Natural killer cell treated with Interleukin-12 subunit alpha and Interleukin-12 subunit beta and Interleukin-15 and Interleukin-18, amount 100 ng/mL, for 72 hours (primary cell): ENCODE measurements at places on chromosomes 7 and 10. TPM values are rescaled to one million over a fixed set of nuclear protein-coding genes. Genes with fewer than 3 reads are reported as not detected.
A peak's percentile ranks its signal among the peaks of the same experiment; 100 is the strongest.

The LLCFC1 gene
- total RNA-seq: not detected

- no peak for DNase-seq
- H3K27ac ChIP-seq: no peak overlapping the region
- no peak overlapping the region for H3K4me3 ChIP-seq
- H3K4me1 ChIP-seq: no peaks in the 10 kb centered on the region
Observed at GRCh38 chr7:152752200-152752912, 7.2 kb upstream of the ACTR3B start.

- no peak for DNase-seq
- peaks cover 6% of the 10 kb centered on the region for H3K36me3 ChIP-seq
- peaks cover 32% of the 10 kb centered on the region for H3K27me3 ChIP-seq
- no peak overlapping the region for H3K4me3 ChIP-seq
- H3K4me1 ChIP-seq: no peaks in the 10 kb centered on the region
Observed at GRCh38 chr10:49552277-49552676, 13.4 kb upstream of the ERCC6 start.

- no peak overlapping the region for H3K4me3 ChIP-seq
- no peaks in the 10 kb centered on the region for H3K36me3 ChIP-seq
- no peak for DNase-seq
- peaks cover 14% of the 10 kb centered on the region for H3K27me3 ChIP-seq
- no peak overlapping the region for H3K27ac ChIP-seq
- no peaks in the 10 kb centered on the region for H3K4me1 ChIP-seq
Observed at GRCh38 chr10:44068716-44069482, 316.0 kb downstream of the CXCL12 start.

The FAM180A gene
- not detected for total RNA-seq

GRCh38 chr10:35998026-35998425, 355.9 kb upstream of the FZD8 start:
- no peaks in the 10 kb centered on the region for H3K4me1 ChIP-seq
- DNase-seq: no peak
- no peaks in the 10 kb centered on the region for H3K27me3 ChIP-seq
- H3K36me3 ChIP-seq: no peaks in the 10 kb centered on the region
- H3K27ac ChIP-seq: no peak overlapping the region

- H3K4me3 ChIP-seq: no peak overlapping the region
- DNase-seq: no peak
- no peaks in the 10 kb centered on the region for H3K36me3 ChIP-seq
- H3K27me3 ChIP-seq: no peaks in the 10 kb centered on the region
- peaks cover 8% of the 10 kb centered on the region for H3K4me1 ChIP-seq
- no peak overlapping the region for H3K27ac ChIP-seq
Observed at GRCh38 chr7:117034851-117035464, 81.7 kb downstream of the ST7 start.

The CALHM3 gene
- not detected for total RNA-seq

The DPCD gene
- total RNA-seq: 11.2 TPM

- no peaks in the 10 kb centered on the region for H3K4me1 ChIP-seq
- DNase-seq: no peak
- H3K4me3 ChIP-seq: no peak overlapping the region
Observed at GRCh38 chr10:44689368-44689767, 221.8 kb upstream of the TMEM72 start.

DNA sequence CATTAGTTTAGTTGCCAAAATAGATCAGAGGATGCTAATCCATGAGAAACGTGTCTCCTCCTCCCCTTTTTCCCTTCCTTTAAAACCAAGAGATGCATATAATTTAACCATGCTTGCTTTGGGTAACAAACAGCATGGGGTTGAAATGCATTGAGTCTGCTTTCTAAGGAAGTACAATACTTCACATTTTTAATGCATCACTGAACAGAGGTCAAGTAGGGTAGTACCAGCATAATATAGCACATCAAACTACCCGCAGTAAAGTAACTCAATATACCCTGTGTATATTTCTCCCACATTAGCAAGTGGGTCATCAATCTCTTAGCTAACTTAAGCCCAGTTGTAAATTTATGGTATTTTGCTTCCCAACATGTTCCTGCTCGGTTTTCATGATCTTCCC, 239.3 kb upstream of the SEMA3C start:
- peaks cover 5% of the 10 kb centered on the region for H3K36me3 ChIP-seq
- no peak overlapping the region for H3K27ac ChIP-seq
- DNase-seq: no peak
- H3K27me3 ChIP-seq: no peaks in the 10 kb centered on the region

- DNase-seq: no peak
- no peak overlapping the region for H3K4me3 ChIP-seq
- no peaks in the 10 kb centered on the region for H3K27me3 ChIP-seq
- H3K4me1 ChIP-seq: no peaks in the 10 kb centered on the region
Observed at GRCh38 chr10:81814842-81815241, 60.2 kb upstream of the NRG3 start.

- no peaks in the 10 kb centered on the region for H3K27me3 ChIP-seq
- peaks cover 15% of the 10 kb centered on the region for H3K4me1 ChIP-seq
- H3K36me3 ChIP-seq: no peaks in the 10 kb centered on the region
- no peak overlapping the region for H3K27ac ChIP-seq
- no peak overlapping the region for H3K4me3 ChIP-seq
Observed at GRCh38 chr10:113965683-113966082, 78.0 kb upstream of the ADRB1 start.

DNA sequence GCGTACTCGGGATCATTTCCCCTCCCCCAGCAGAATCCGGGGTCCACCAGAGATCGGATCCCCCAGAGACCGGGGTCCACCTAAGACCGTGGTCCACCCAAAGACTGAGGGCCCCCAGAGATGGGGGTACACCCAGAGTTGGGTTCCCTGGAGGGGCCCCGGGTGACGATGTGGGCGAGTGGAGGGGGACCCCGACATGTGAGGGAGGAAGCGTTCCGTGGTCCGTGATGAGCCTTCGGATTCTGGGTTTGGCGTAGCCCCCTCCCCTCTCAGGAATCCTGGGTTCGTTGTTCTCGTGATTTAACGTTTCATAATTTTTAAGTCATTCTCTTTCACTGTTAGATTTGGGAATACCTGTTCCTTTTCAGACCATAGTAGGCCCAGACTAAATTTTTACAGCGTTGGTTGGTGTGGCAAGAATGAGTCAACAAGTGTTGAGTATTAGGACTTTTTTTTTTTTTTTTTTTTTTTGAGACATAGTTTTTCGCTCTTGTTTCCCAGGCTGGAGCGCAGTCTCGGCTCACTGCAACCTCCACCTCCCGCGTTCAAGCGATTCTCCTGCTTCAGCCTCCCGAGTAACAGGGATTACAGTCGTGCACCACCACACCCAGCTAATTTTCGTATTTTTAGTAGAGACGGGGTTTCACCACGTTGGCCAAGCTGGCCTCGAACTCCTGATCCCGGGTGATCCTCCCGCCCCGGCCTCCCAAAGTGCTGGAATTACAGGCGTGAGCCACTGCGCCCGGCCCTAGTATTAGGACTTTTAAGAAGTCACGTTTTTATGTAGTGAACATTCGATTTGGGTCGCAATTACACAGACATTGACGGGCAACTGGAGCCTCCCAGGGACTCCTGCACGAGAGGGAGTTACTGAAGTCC, 672 bp downstream of the GTPBP4 start:
- peak overlapping the region; percentile 89 for H3K27ac ChIP-seq
- peaks cover 49% of the 10 kb centered on the region for H3K4me1 ChIP-seq
- peak overlapping the region; percentile 88 for H3K4me3 ChIP-seq

GRCh38 chr7:156772725-156773124, 120.3 kb downstream of the LMBR1 start:
- H3K36me3 ChIP-seq: peaks cover 5% of the 10 kb centered on the region
- DNase-seq: no peak
- H3K4me1 ChIP-seq: peaks cover 29% of the 10 kb centered on the region
- H3K27me3 ChIP-seq: no peaks in the 10 kb centered on the region

DNA sequence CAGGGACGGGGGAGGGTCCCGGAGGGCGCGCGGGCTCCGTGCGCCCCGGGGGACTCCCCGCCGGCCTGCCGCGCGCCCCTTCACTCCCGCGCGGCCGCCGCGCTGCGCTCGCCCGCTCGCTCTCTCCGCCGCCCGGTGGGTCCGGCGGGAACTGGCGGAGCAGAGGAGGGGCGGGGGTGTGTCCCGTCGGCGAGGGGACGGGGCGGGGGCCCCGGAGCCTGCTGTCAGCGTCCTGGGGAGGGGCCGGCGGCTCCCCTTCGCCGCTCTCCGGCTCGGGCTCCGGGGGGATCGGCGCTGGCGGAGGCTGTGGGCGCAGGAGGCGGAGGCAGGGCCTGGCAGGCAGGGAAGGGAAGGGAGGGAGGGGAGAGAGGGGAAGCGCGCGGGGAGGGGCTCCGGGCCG, at the start of gene SH3PXD2A:
Gene SH3PXD2A, minus strand, starts transcription at position 153 of the 400 bp plus-strand sequence. CDS start 310 bp downstream, outside the sequence.
- H3K27me3 ChIP-seq: peaks cover 31% of the 10 kb centered on the region
- no peak for DNase-seq
- peaks cover 7% of the 10 kb centered on the region for H3K4me1 ChIP-seq
- no peaks in the 10 kb centered on the region for H3K36me3 ChIP-seq
- H3K27ac ChIP-seq: no peak within 1 kb of the TSS
- H3K4me3 ChIP-seq: peak within 1 kb of the TSS; percentile 71

- peaks cover 5% of the 10 kb centered on the region for H3K27me3 ChIP-seq
- no peaks in the 10 kb centered on the region for H3K36me3 ChIP-seq
Observed at GRCh38 chr10:30822693-30823465, 193.3 kb upstream of the LYZL2 start.

The ACHE gene
- 0.64 TPM for total RNA-seq

GRCh38 chr7:5678295-5679047, 103.0 kb downstream of the RNF216 start:
- peaks cover 23% of the 10 kb centered on the region for H3K4me1 ChIP-seq
- no peaks in the 10 kb centered on the region for H3K27me3 ChIP-seq
- H3K27ac ChIP-seq: no peak overlapping the region
- H3K4me3 ChIP-seq: no peak overlapping the region
- DNase-seq: no peak

The UNCX gene
- not detected for total RNA-seq

The FXYD4 gene
- not detected for total RNA-seq

DNA sequence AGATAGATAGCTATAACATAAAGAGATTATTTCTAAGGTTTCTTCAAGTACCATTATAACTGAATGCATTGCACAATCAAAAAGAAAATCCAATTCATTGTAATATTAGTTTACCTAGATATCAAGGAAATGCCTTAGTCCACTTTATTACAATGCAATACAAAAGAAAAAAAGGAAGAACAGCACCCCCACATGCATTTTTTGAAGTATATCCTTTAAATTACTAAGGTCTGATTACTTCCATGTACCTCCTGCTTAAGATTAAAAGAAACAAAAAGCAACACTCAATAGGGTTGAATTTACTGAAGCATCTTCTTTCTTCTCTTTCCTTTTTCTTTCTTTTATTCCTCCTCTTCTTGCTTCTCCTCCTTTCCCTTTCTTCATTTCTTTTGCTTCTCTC, 973.8 kb upstream of the LRRTM3 start:
- H3K27me3 ChIP-seq: no peaks in the 10 kb centered on the region
- H3K4me3 ChIP-seq: no peak overlapping the region
- DNase-seq: no peak
- H3K27ac ChIP-seq: no peak overlapping the region

GRCh38 chr10:5670662-5671375, 4.4 kb upstream of the ASB13 start:
- H3K27me3 ChIP-seq: peaks cover 15% of the 10 kb centered on the region
- peaks cover 7% of the 10 kb centered on the region for H3K4me1 ChIP-seq

GRCh38 chr10:47222461-47222860, 77.5 kb upstream of the GDF10 start:
- H3K27ac ChIP-seq: no peak overlapping the region
- DNase-seq: no peak
- no peak overlapping the region for H3K4me3 ChIP-seq
- no peaks in the 10 kb centered on the region for H3K36me3 ChIP-seq
- peaks cover 5% of the 10 kb centered on the region for H3K27me3 ChIP-seq
- H3K4me1 ChIP-seq: no peaks in the 10 kb centered on the region

- no peaks in the 10 kb centered on the region for H3K4me1 ChIP-seq
- peak; percentile 6 for DNase-seq
- H3K4me3 ChIP-seq: no peak overlapping the region
- peaks cover 6% of the 10 kb centered on the region for H3K27me3 ChIP-seq
Observed at GRCh38 chr10:130363051-130363450, 226.9 kb downstream of the GLRX3 start.

- no peak for DNase-seq
- H3K4me3 ChIP-seq: no peak overlapping the region
- no peaks in the 10 kb centered on the region for H3K36me3 ChIP-seq
- peaks cover 2% of the 10 kb centered on the region for H3K27me3 ChIP-seq
- no peak overlapping the region for H3K27ac ChIP-seq
- H3K4me1 ChIP-seq: no peaks in the 10 kb centered on the region
Observed at GRCh38 chr7:148155000-148155399, 435.6 kb upstream of the C7orf33 start.

GRCh38 chr10:19290770-19291169, 242.2 kb downstream of the MALRD1 start:
- no peaks in the 10 kb centered on the region for H3K27me3 ChIP-seq
- no peak overlapping the region for H3K27ac ChIP-seq
- no peaks in the 10 kb centered on the region for H3K4me1 ChIP-seq
- H3K4me3 ChIP-seq: no peak overlapping the region

The AOAH gene
- total RNA-seq: 136 TPM

DNA sequence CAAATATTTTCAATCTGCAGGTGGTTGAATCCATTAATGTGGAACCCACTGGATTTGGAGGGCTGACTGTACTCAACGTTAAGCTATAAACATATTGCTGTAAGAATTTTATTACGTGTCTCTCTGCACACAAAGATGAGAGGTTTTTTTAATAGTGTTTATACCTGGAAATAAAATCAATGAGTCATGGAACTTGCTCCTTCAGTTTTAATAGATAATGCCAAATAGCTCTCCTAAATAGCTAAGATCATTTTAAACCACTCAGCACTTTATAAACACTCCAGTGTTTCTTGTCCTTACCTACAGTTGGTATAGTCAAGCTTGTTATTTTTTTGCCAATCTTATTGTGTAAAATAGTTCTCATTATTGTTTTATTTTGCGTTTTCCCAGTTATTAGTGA, 455.6 kb upstream of the FZD8 start:
- no peak overlapping the region for H3K27ac ChIP-seq
- H3K27me3 ChIP-seq: no peaks in the 10 kb centered on the region
- DNase-seq: no peak
- no peak overlapping the region for H3K4me3 ChIP-seq
- H3K4me1 ChIP-seq: no peaks in the 10 kb centered on the region
- no peaks in the 10 kb centered on the region for H3K36me3 ChIP-seq

The ZP3 gene
- 8.4 TPM for total RNA-seq

- DNase-seq: no peak
- H3K36me3 ChIP-seq: no peaks in the 10 kb centered on the region
- peaks cover 10% of the 10 kb centered on the region for H3K27me3 ChIP-seq
- H3K4me1 ChIP-seq: no peaks in the 10 kb centered on the region
- H3K4me3 ChIP-seq: no peak overlapping the region
Observed at GRCh38 chr7:21020667-21021066, 234.0 kb upstream of the SP8 start.

GRCh38 chr7:54978364-54979116, 40.3 kb upstream of the EGFR start:
- H3K27ac ChIP-seq: no peak overlapping the region
- H3K4me1 ChIP-seq: no peaks in the 10 kb centered on the region
- no peaks in the 10 kb centered on the region for H3K36me3 ChIP-seq
- no peak overlapping the region for H3K4me3 ChIP-seq
- no peaks in the 10 kb centered on the region for H3K27me3 ChIP-seq

- H3K4me3 ChIP-seq: no peak overlapping the region
- no peaks in the 10 kb centered on the region for H3K27me3 ChIP-seq
- DNase-seq: no peak
- H3K36me3 ChIP-seq: no peaks in the 10 kb centered on the region
Observed at GRCh38 chr7:133853706-133854276, 273.3 kb upstream of the LRGUK start.
